ENCODE measurements at places on chromosomes 11 and 22.

DNA sequence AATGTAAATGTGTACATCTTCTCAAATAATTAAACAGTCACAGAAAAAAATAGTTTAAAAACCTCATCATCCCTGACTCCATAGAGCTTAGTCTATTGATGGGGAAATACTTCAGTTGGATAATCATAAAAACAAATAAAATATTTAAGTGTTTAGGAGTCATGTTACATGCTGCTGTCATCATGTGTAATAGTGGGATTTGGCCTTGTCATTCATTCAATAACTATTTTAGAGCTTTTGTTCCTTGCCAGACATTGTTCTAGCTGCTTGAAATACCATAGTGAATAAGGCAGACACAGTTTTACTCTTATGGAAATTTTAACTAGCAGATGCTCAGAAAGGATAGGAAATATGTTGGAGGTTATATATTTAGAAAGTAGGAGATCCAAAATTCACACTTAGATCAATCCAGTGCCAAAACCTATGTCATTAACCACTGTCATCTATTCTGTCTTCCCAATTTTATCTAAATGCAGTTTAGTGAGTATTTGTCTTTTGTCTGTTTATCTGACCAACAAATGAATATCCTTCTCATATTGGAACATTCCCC is 324.7 kb downstream of the CASP12 start:
- DNase-seq: no peak

- no peak for DNase-seq
Measured at GRCh38 chr11:78179459-78180071, 8.9 kb downstream of the KCTD21 start.

DNA sequence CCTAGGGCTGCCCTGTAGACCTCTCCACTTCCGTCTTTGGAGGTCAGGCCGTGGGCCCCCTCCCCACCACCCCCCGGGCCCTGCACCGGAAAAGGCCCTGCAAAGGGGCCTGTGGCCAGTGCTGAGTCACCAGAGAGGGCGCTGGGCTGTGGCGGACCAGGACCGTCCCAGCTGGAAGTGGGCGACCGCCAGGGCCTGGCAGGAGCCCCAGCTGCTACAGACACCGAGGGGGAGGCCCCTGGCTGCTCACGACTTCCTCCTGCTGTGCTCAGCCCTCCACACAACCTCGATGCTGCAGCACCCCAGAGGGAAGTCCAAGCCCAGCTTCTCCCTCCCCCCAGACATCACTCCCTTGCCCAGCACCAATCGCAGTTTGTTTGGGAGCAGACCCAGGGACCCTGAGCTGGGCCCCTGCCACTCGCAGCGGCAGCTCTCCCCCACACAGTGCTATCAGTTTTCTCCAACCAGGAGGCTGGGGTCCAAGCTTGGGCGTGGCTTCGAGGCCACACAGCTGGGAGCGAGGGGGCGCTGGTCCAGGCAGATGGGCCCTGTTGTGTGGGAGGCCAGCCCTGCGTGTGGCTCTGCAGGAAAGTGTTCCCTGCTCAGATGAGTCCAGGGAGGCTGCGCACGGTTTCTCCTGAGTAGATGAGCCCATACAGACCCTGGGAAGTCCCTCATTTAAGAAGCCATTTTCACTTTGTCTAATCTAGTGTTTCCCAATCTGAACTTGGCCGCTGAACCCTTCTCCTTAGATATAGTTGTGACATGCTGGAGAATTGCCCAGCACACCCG is 5.6 kb upstream of the SH3BP1 start:
- peak; percentile 12 for DNase-seq

DNA sequence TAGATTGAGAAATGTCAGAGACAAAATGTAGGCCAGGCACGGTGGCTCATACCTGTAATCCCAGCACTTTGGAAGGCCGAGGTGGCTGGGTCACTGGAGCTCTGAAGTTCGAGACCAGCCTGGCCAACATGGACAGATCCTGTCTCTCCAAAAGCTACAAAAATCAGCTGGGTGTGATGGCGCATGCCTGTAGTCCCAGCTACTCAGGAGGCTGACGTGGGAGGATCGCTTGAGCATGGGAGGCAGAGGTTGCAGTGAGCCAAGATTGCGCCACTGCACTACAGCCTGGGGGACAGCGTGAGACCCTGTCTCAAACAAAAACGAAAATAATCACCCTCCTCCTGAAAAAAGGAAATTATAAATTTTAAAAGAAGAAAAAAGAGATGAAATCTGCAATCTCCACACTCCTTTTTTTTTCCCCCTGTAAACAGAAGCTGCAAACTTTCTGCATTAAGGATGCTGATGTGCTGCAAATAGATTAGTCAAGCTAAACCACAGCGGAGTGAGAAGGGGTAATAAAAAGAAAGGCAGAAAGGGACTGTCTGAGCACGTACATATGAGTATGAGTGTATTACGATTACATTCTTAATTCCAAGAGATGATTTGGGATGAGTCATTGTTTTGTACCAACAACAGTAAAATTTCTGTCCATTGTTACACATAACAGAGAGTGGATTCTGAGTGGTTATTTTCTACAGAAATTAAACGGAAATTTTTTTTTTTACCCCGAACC is 87.3 kb downstream of the SIK3 start:
- no peak for DNase-seq

GRCh38 chr11:115897707-115898106 is 393.5 kb upstream of the CADM1 start:
- DNase-seq: no peak

- DNase-seq: no peak
Measured at GRCh38 chr11:13091804-13092203, 82.7 kb downstream of the RASSF10 start.

DNA sequence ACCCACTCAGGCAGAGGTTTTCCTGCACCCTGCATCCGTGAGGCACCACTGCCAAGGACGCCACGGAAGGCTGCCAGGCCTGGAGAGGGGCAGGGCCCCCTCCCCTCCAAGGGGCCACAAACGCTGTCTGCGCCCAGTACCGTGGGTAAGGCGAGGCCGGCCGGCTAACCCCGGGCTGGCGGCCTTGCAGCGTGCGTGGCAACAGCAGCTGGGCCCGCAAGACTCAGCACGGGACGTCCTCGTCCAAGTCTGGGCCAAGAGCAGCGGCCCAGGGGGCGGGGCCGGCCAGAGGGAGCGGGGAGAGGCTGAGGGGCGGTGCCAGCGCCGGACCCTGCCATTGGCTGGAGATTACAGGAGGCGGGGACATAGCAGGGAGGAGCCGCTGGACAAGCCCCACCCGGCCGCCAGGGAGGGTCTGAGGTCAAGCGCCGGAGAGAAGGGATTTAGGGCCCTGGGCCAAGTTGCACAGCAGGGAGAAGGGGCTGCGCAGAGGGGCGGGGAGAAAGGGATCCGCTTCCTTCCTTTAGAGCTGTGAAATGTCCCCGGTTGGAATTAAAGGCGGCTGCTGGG is 16.0 kb downstream of the SLC43A1 start:
- no peak for DNase-seq

- no peak for DNase-seq
Measured at GRCh38 chr11:2770096-2770751, 70.4 kb upstream of the KCNQ1OT1 start.

GRCh38 chr11:108302121-108302785 is 79.4 kb downstream of the ATM start:
- no peak for DNase-seq

- DNase-seq: no peak
Measured at GRCh38 chr22:36771356-36772063, 4.4 kb downstream of the IFT27 start.

DNA sequence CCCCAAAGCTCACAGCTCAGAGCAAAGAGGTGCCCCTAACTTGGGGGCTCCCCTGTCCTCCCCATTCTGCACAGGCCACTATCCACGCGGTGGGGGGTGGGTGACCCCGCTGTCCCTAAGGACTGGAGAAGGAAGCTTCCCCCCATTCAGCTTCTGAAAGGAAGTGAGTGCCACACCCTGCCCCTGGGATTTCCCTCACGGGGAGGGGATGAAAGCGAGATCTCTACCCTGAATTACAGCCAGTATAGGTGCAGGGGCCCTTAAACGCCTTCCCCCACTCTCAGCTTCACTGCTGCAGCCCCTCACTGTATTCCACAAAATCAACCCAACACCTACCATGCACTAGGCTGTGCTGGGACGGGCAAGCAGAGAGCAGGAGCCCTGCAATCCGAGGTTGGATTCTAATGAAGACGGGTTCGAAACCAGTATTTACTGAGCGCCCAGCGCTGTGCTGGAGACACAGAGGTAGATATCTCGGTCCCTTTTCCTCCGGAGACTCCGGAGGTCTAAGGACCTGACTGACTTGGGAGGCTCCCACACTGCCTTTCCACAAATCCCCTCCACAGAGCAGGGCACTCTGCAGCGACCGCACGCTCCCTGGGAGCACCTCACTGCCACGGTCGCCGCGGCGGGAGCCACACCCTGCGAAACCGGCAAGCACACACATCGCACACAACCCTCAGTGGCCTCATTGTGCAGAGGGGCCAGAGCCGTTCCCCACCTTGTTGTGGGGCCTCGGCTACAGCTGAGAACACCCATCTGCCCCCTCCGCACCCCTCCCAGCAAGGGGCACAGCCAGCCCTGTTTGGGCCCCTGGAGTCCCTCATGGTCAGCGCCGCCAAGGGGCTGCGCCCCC is 1.8 kb downstream of the AHNAK start:
- no peak for DNase-seq

GRCh38 chr22:50248196-50249081 is 2.6 kb downstream of the HDAC10 start:
- DNase-seq: no peak

GRCh38 chr11:17850336-17850735 is 115.8 kb downstream of the KCNC1 start:
- no peak for DNase-seq

- DNase-seq: no peak
Measured at GRCh38 chr11:16792426-16792825, 54.0 kb downstream of the C11orf58 start.

DNA sequence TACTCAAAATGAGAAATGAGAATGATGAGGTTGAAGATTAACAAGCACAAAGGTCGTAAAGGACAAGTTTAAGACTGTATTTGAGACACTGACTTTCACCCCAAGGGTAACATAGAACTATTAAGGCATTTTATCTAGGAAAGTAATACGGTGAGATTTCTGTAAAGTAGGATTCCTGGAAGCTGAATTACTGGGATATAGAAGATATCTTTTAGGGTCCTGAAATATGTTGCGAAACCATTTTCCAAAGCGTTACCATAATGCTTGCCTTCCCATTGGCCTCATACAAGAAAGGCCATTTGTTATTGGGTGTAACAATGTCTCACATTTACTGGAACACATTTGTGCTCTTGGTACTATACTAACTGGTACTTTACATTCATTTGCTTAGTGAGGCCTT is 1185.9 kb upstream of the TENM4 start:
- DNase-seq: no peak

DNA sequence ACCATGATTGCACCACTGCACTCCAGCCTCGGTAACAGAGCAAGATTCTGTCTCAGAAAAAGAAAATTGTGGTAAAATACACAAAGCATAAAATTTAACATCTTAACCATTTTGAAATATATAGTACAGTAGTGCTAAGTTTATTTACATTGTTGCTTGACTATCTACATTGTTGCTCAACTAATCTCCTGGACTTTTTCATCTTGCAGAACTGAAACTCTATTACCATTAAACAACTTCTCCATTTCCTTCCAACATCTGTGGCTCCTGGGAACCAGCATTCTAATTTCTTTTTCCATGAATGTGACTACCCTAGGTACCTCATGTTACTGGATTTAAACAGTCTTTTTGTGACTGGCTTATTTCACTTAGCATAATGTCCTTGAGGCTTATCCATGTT is 13.5 kb upstream of the VWA5A start:
- no peak for DNase-seq

- DNase-seq: no peak
Measured at GRCh38 chr11:86932259-86932585, 23.0 kb downstream of the FZD4 start.

Measured in activated naive CD4-positive, alpha-beta T cell (primary cell).